Fibroblast of skin of left biceps (primary cell): ENCODE measurements at places on chromosomes 4 and X.

- no peak for DNase-seq
Observed at GRCh38 chrX:118198577-118198976, 82.0 kb upstream of the KLHL13 start.

- DNase-seq, result no peak
Observed at GRCh38 chrX:31563792-31564191, 492.0 kb upstream of the FTHL17 start.

DNA sequence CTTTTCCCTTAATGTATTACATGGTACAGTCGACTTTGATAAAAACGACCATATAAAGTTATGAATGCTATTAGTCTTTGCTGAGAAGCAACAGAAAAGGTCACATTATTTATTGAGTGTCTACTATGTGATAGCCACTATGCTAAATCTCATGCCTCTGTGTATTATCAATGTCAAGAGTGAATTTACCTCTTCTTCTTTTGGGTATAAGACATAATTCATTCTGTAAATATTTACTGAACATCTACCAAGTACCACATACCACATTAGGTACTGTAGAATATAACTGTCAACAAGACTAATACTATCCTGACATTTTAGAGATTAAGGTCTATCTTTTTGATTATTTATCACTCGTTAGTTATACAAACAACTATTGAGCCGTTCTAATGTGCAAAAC lies 268.7 kb upstream of the FTHL17 start:
- DNase-seq, result no peak

- DNase-seq, result no peak
Observed at GRCh38 chrX:139091066-139091465, 379.5 kb upstream of the FGF13 start.

- peak; percentile 94 for DNase-seq
Observed at GRCh38 chr4:128600996-128601871, 208.3 kb upstream of the JADE1 start.

GRCh38 chr4:28702571-28702970 lies 1841.9 kb downstream of the STIM2 start:
- no peak for DNase-seq

- DNase-seq, result no peak
Observed at GRCh38 chr4:146224326-146224966, 10.1 kb downstream of the REELD1 start.

- DNase-seq, result no peak
Observed at GRCh38 chr4:172822331-172822730, 346.3 kb upstream of the GALNT7 start.

GRCh38 chr4:6272863-6273660 lies 3.4 kb downstream of the WFS1 start:
- DNase-seq, result peak; percentile 13

GRCh38 chr4:173188648-173189047 lies 20.0 kb downstream of the GALNT7 start:
- DNase-seq, result no peak

GRCh38 chr4:158837527-158838141 lies 68.8 kb downstream of the FNIP2 start:
- DNase-seq, result no peak

DNA sequence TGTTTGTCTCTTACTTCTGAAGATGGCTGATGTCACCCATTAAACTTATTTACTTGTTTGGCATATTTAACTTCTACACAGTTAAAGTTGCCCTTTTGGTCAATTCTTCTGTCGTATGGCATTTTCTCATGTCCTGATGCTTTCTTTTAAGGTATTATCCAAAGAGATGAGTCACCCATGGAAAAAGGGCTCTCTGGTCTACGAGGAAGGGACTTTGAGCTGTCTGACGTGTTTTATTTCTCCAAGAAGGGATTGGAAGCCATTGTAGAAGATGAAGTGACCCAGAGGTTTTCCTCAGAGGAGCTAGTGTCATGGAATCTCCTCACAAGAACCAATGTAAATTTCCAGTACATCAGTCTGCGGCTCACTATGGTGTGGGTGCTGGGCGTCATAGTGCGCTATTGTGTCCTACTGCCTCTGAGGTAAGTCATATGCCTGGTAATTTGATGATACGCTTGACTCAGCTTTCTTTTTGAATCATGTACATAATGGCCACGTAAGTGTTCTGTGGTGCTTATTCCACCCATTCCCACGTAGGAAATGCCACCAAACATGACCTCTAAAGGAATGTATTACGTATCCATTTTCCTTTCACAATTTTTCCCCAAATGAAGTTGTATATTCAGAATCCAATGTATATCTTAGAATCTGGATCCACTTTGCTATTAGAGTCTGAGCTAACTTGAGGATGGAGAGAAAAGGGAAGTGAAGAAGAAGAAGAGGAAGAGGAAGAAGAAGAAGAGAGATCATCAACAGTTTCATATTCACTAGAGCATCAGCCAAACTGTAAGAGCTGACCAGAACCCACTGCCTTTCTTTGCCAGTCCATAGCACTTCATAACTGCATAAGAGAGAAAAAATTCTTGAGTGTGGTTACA lies 45.7 kb downstream of the GPAT3 start:
- no peak for DNase-seq

- no peak for DNase-seq
Observed at GRCh38 chr4:119080721-119081541, 54.7 kb upstream of the MYOZ2 start.

DNA sequence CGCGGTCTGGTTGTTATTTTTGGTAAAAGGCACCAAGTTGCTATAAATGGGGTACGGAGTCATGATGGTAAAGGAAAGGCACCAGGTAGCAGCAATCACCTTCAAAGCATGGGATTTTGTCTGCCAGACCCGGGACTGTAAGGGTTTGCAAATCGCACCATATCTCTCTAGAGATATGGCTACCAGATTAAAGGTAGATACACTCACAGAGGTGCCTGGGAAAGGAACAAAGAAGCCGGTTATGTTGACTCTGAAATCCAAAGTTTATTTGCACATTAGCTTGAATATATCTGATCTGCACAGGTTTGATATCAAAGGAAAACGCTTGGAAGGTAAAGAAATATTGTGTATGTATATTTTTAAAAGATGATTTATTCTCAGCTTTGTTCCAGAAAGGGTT lies 4.6 kb downstream of the CCKAR start:
- no peak for DNase-seq

DNA sequence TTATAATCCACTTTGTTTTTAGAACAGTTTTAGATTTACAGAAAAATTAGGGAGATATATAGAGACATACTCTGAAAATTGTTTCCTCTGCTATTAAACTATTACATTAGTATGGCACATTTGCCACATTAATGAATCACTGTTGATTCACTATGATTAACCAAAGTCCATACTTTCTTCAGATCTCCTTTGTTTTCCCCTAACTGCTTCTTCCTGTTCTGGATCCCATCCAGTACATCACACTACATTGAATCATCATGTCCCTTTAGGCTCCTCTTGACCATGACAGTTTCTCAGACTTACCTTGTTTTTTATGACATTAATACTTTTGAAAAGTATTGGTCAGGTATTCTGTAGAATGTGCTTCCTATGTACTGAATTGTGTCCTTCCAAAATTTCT lies 109.2 kb upstream of the EDNRA start:
- DNase-seq, result no peak

- DNase-seq, result no peak
Observed at GRCh38 chr4:176999935-177000543, 207.3 kb upstream of the VEGFC start.

DNA sequence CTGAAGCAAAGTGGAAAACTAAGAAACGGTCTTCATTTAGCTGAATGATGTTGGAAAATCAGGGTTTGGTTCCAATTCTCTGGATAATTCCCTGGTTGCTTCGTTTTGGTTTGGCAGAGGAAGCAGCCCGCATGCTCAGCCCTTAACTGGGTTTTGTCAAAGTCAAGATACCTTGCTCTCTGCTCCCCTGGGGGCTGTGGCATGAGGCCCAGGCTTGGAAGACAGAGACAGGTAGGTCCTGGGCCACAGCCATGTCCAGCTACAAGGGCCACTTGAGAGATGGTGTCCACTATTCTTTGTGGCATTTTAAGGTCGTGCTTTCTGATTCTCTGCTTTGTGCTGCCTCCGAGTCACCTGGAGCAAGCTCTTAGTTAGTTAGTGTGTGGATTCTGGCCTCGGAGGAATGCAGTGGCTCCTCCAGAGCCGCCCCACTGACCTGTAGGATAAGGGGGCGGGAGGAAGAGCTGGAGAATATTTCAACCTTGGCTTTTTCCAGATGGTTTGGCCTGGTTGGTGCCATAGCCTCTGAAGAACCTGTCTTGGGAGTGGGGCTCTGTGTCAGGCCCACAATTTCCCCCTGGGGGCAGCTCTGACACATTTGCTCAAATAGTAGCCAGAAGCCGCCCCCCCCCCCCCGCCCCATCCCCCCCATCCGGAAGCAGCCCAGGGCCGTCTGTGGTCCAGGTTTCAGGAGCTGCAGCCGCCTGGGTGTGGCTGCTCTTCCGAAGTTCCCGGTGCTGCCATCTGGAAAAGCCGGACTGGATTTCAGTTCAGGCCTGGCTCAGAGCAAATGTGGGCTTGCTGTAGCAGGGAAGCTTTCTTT lies 147.1 kb downstream of the NHS start:
- DNase-seq, result no peak

GRCh38 chrX:41047878-41048534 lies 37.2 kb upstream of the USP9X start:
- DNase-seq, result no peak

- no peak for DNase-seq
Observed at GRCh38 chrX:103529550-103529949, 10.3 kb upstream of the RAB40A start.

- no peak for DNase-seq
Observed at GRCh38 chr4:87058356-87059073, 123.7 kb downstream of the AFF1 start.

DNA sequence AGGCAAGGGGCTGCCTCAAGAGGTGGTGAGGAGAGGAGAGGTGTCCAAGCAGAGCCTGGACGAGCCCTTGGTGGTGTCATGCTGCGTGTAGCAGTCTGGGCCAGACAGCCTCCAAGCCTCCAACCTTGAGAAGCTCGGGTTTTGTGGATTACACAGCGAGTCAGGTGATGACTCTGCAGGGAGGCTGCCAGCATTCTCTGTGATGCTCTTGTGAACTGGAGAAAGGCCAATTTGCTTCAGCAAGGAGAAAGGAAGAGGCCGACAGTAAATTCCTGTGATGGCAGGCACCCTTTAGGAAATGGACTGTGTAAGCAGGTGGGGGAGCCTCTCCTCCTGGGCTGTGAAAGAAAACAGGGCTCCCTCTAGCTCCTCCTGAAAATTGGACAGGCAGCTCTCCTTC lies 36.0 kb upstream of the CD99L2 start:
- DNase-seq, result no peak

- no peak for DNase-seq
Observed at GRCh38 chr4:53584658-53585057, 6.6 kb downstream of the LNX1 start.

DNA sequence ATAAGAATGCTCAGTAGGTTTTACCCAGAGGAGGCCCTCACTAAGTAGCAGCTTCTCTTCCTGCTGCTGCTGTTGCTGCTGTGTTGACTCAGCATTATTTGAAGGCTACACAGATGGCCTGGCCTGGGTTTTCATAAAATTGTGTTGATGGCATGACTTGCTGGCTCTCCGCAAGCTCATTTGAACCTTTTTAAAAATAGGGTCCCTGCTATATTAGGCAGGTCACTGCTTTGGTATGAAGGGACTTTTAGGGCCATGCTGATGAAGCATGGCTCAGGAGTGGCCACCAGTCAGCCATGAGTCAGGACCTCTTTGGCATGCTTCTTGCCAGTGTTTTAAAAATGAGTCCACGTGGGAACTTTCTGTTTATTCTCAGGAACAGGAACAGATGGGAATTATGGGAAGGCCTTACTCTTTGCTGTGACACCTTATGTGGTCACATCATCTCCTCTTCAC lies 128.7 kb downstream of the MID1IP1 start:
- DNase-seq, result no peak

DNA sequence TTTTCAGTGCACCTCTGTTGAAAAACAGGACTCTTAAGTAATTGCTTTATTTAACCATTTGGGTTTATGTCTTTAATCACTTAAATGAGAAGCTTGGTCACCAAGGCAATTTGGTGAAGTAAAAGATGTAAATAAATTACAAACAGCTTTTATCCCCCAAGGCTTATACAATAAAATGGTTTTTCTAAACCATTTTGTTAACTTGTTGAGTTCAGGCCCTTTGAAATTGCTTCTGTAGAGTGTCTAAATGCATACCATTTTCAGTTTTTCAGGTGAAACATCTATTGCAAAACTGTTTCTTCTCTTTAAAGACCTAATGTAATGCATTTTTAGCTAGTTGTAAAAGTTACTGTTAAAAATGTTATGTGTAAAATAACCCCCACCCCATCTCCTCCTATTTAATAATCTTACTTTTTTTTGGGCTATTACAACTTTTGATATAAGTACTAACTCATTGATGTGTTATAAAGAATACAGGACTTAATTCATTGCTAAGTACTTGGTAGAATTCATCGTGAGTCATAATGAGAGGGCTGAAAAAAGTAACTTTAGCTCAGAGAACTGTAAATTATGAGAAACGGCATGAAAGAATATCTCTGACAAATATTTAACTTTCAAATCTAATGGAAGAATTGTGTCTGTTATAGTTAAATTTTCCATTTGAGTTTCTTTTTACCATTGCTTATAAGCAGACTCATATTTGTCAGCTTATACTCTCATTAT lies 4.5 kb downstream of the RAPGEF2 start:
- no peak for DNase-seq

DNA sequence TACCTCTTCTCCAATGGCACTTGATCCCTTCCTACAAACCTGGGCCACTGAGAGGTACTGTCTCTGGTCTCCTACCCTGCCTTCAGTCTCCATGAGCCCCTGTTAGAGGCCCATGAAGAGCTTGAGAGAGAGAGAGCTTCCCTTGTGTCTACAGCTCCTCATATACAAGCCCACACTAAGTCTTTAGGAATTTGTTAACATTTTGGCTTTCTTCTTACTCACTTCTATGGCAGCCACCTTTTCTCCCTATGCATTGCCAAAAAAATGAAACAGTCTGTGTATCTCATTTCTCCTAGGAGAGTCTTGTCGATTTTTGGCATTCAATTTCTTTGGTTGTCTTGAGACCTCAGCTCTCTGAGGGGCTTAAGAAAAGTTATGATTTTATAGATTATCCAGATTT lies 90.9 kb upstream of the LNX1 start:
- peak; percentile 85 for DNase-seq

- peak; percentile 20 for DNase-seq
Observed at GRCh38 chrX:8969378-8969777, 64.5 kb downstream of the FAM9B start.

GRCh38 chr4:121822796-121823504 lies 733 bp downstream of the CCNA2 start:
- DNase-seq, result no peak

- DNase-seq, result no peak
Observed at GRCh38 chr4:153809916-153810810, 21.3 kb upstream of the SFRP2 start.

DNA sequence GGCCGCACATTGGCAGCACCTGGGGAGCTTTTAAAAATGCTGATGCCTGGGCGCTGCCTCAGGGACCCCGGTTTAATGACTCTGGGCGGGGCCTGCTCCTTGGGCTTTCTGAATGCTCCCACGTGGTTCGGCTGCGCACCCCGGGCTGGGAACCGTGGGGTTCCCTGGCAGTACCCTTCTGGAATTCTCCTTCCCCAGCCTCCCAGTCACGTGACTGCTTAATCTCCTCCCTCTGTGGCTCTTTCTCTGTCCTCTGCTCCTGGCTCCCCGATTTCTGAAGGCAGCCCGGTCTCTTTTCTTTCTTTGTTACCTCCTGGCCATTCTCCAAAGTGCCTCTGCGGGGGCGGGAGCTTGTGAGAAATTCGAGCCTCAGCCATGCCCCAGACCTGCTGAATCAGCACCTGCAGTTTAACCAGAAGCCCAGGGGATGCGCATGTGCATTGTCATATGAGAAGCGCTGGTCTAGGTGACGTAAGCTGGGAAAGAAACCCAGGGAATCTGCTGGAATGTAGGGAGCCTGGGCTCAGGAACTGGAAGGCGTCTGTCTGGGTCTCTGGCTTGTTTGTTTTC lies 16.6 kb downstream of the CLCN4 start:
- peak; percentile 67 for DNase-seq
